GM06990 (cell line): ENCODE measurements at places on chromosomes 7 and 10.

GRCh38 chr7:76383089-76383944 is 24.5 kb upstream of the YWHAG start:
- DNase-seq = no peak

- no peak for DNase-seq
These were observed at the start of gene SUN3 for GRCh38 chr7:48028938-48029337. SUN3 (minus strand) TSS chr7:48029107; CDS start chr7:48028938, 169 bp downstream.

GRCh38 chr7:46175221-46175620 is 254.1 kb upstream of the IGFBP3 start:
- no peak for DNase-seq

DNA sequence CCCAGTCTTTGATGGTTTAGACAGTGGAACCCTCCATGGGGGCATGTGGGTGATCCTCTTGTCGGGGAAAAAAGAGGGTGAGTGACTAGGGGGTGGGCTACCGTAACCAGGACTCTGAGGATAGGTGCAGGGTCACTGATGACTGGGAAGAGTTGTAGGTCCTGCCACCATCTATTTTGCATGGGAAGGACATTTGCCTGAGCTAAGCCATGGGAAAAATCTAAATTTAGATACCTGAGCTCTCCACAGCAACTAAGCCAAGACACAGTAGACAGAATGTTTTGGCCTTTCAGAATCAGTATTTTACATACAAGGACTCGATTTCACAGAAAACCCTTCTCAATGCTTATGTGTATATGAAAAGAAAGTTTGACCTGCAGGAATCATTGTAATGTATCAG is 52.7 kb downstream of the KIAA1217 start:
- no peak for DNase-seq

GRCh38 chr10:110610308-110610774 is 33.8 kb upstream of the RBM20 start:
- DNase-seq = no peak

GRCh38 chr7:71661671-71662224 is 529.8 kb downstream of the GALNT17 start:
- no peak for DNase-seq

DNA sequence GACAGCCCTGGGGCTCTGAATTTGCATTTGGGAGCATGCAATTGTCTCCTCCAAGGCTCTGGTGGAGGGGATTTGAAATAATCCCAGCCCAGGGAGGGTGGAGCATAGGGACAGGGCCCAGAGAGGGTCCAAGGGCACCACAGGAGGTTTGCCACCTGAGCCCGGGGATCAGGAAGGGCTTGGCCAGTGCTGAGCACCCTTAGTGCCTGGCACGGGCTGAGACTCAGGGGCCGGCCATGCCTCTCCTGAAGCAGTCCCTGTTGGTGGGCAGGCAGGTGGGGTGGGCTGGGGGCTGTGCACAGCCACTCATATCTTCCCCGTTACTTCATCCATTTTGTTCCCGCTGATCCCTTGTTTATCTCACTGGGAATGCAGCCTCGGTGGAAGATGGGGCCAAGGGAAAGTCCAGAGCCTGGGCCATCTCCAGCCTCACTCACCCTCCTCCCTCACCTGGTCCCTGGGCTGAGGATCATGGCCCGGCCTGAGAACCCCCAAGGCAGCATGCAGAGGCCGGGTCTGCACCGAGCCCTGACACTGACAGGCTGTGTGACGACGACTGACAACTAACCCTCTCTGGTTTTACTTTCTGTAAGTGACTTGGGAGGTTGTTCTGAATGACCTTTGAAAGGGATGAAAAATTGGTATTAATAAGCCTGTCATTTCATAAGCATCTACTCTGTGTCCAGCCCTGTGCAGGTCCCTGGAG is 38.5 kb downstream of the KCTD7 start:
- no peak for DNase-seq

- DNase-seq = no peak
These were observed 72.0 kb upstream of the KCTD7 start for GRCh38 chr7:66556549-66557213.

- DNase-seq = no peak
These were observed 4.2 kb downstream of the FAM53B start for GRCh38 chr10:124739986-124740368.

DNA sequence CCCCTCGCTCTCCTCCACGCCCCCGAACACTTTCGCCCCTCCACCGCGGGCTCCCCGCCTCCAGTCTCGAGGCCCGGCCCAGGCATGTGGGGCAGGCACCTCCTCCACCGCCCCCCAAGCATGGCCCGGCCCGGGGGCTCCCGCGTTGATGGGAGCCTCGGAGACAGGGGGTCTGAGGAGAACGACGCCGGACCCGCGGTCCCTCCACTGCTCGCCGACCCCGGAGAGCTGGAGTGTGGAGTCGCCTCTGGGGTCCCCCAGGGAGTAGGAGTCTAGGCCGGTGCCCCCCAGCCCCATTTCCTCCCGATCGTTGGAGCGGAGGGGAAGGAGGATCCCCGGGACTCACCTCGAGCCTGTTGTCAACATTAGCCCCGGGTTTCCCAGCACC is 206 bp downstream of the UPF2 start:
- DNase-seq = no peak

DNA sequence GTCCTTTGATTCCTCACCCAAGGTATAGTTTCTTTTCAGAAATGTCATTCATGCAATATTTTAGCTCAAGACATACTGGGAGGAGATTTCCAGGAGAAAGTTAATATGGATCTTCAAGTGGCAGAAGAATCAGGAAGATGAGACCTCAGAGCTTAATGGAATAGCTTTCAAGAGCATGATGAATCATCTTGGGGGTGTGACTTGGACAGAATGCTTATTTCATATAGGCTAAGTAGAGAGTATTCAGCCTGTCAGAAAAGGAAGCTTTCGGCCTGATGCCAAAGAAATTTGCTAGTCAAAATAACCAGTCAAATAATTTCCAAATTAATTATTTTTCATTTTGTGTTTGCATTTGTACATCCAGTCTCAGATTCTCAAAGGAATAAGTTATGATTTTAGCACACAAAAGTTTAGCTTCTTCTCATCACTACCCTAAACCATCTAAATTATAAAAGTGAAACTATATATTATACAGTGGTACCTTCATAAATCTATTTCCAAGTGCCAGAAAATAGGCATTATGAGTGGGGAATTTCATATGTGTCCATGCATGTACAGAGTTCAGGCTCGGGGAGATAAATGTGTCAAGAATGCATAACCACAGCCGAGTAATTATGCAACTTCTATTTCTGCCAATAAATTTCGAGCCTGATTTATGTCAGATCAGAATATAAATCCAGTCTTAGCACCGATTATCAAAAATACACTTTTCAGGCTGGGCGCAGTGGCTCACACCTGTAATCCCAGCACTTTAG is 27.3 kb upstream of the CALD1 start:
- DNase-seq = no peak

DNA sequence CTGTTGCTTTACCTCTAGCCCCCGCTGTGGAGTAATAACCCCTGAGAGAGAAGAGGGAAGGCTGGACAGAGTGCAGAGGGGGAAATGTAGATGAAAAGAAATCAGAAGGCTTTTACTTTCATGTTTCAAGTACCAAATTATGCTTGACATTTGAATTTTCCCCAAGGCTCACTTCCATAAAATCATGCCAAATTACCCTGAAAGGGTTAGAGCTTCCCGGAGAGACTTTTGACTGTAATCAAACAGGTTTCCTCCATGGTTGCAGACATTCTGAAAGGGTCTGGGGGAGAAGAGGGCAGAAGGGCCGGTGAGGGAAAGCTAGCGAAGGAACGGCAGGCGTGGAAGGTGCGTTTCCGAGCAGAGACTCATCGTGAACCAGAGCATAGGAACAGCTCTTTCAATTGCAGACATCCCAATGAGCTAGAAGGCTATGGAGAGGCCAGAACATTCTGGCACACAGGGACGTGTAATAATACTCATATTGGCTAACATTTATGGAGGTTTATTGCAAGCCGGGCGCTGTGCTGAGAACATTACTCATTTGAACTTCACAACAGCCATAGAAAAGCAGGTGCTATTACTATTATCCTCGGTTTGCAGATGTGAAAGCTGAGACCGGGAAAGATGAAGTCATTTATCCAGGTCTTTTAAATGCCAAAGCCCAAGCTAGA is 620.8 kb upstream of the AUTS2 start:
- DNase-seq = no peak

DNA sequence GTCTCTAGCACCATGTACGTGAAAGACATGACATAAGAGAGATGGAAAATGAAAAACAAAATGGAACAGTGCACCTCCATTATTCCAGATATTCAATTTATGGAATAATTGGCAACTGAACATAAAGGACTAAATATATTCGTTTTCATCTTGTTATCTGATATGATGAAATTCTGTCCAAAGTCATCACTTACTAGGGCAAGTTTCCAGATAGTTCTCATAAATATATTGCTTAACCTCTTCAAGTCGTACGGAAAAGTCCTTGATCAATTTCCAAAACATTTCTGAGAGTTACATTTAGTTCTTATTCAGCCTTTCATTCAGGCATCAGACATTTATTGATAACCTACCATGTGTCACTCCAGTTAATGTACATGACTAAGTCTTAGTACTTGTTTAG is 185.2 kb downstream of the HGF start:
- no peak for DNase-seq

- DNase-seq = peak; percentile 45
These were observed 2.5 kb downstream of the LFNG start for GRCh38 chr7:2521952-2522591.

DNA sequence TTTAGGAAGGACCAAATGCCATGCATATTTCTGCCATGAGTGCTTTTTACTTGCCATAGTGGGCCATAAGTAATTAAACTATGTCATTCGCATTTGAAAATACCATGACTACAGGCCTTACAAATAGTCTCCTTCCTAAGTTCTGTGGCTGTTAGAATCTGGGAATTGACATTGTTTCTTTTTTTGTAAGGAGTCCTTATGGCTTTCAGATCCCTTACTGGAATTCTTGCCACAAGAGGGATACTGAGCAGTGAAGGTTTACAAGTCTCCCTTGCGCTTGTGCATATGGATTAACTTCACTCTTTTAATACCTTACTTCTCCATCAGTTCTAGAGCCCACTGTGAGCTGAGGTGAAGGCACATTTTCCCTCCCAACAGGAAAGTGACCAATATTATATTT is 166.0 kb downstream of the NRG3 start:
- no peak for DNase-seq

DNA sequence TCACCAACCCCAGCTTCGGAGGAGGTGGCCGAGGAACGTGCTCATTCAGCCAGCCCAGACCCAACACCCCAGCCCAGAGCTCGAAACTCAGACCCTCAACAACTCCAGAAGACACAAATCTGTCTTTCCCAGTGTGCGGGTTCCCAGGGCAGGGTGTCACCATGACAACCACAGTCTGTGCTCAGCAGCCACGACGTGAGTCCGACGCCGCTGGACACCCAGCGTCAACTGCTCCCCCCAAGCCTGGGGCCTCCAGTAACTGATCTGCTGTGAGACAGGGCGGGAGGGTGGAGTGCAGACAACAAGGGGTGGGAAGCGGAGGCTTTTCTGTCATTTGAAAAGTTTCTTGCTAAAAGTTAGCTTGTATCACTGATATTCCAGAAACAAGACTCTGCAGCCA is 167.2 kb downstream of the MAD1L1 start:
- DNase-seq = no peak

DNA sequence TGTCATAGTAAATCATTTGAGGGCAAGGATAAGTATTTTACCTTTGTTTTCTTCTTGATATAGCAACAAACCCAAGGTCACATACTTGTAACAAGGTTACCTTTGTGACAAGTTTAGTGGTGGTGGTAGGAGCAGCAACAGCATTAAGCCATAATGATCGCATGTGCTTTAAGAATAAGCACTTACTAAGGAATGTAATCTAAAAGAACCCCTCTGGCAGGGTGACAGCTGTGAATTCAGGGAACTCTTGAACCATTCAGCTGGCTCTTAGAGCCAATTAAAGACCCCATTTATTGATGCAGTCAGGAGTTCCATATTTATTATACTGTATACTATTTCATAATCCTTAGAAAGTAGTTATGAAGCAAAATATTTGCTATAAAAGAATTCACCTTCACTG is 370.8 kb downstream of the EXOC4 start:
- DNase-seq = no peak

DNA sequence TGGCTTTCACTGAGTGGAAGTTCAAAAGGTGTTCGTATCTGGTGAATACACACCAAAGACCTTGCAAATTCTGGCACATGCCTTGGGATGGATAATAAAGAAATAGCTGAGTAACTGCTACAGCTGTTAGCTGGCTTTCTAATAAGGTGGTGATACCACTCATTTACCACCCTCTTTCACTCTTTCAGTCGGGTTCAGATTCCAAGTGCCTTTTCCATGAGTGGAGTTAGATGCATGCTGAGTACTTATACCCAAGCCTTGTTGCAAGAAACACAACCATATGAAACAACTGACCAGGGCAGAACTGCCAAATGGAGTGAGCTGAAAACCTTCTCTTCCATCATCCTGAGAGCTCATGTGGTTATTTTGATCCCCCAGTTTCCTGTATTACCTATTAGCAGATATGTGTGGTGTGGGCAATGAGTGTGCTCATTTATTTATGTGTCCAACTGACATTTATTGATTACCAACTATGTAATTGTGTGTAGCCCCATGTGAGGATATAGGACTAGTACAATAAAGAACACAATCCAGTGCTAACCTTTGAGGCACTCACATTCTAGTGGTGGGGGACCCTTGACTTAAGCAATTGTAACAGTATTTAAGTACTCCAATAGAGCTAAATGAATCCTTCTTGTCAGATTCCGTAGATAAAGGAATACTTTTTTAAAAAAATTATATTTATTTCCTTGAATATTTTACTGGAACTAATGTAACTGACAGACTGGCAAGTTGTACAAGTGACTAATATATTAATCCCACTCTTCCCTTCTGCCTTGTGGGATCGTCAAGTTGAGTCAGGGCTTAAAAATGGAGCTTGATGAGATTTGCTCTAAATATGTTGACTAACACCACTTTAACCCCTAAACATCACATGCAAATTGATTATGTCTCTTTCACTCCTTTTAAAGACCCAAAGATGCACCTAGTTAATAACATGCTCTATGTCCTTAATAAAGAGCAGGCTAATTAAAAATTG is 124.7 kb downstream of the ARID5B start:
- DNase-seq = no peak

DNA sequence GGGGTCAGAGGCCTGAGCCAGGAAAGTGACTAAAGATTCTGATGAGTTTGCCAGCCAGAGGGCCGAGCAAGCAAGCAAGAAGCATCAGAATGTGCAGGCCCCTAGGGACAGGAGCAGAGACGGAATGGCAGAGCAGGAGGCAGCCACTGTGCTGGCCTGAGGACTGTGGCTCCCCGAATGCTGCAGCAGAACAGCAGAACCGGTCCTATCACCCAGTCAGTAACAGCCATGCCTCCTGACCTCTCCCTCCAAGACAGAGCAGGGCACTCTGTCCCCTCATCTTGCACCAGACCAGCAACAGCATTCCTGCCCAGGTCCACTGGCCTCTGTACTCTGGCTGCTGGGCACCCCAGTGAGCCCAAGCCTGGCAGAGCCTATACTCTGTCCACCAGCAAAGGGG is 85.9 kb downstream of the ARHGAP22 start:
- DNase-seq = no peak

- no peak for DNase-seq
These were observed 15.6 kb downstream of the CPED1 start for GRCh38 chr7:121003986-121004685.

- peak; percentile 16 for DNase-seq
These were observed 1.5 kb downstream of the ACTR3B start for GRCh38 chr7:152760854-152761748.

GRCh38 chr10:77377034-77377433 is 260.6 kb downstream of the KCNMA1 start:
- no peak for DNase-seq
